ENCODE measurements at places on chromosomes 13 and 19.

GRCh38 chr19:49056101-49056901 is 1.2 kb downstream of the CGB7 start:
- DNase-seq = peak; percentile 77

DNA sequence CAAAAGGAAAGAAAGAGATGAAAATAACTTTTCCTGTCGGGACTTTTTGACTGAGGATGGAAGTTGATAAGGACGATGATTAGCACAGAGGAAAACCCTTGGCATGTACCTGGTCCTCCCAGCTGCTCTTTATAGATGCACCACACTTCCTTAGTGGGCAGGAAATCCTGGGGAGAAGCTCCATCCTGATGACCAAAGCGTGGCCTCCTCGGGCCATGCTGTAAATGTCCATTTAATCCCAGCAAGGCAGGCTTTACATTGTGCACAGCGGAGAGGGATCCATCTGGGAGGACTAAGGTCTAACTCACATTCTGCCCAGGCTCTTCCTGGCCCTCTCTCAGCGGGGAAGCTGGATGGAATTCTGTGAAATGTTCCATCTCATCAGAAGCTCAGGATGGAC is 113.5 kb downstream of the COL4A2 start:
- no peak for DNase-seq

GRCh38 chr13:113802761-113803160 is 43.7 kb downstream of the TMEM255B start:
- DNase-seq = no peak

DNA sequence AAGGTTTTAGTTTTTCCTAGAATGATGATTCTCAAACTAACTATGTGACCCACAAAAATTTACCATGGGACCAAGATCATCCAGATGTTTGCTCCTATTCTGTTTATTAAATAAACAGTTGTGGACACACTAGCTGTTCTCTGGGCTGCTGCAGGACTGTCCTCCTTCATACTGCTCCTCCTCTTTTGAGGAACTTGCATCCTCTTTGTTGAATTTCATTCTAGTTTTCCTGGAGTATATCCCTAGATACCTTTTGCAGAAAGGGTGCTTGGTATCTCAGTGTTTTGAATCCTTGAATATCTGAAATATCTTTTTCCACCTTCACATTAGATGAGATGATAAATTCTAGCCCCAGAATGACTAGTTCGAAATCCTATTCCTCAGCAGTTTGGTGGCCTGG is 24.1 kb downstream of the VASP start:
- DNase-seq = no peak

GRCh38 chr13:84574851-84575250 is 692.6 kb upstream of the SLITRK1 start:
- peak; percentile 16 for DNase-seq

- no peak for DNase-seq
Observed at GRCh38 chr13:42409075-42409474, 137.1 kb downstream of the AKAP11 start.

DNA sequence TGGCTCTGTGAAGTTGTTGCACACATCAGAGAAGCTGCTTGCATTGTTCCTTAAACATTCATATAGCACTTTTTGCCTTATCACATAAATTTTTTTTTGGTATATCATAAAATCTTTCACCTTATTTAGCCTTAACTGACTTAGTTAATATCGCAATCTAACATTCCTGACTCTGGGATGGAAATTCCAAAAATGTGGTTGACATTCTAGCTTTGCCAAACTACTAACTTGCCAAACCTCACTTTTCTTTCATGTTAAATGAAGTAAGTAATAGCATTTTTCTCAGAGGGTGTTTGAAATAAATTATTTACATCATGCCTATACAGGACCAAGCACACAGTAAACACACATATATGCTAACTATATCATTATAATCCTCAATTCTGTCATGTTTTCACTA is 736.9 kb upstream of the PCDH9 start:
- DNase-seq = no peak

- no peak for DNase-seq
Observed at GRCh38 chr13:51734786-51735185, 69.2 kb downstream of the DHRS12 start.
